ENCODE measurements at places on chromosomes 3 and 15.

DNA sequence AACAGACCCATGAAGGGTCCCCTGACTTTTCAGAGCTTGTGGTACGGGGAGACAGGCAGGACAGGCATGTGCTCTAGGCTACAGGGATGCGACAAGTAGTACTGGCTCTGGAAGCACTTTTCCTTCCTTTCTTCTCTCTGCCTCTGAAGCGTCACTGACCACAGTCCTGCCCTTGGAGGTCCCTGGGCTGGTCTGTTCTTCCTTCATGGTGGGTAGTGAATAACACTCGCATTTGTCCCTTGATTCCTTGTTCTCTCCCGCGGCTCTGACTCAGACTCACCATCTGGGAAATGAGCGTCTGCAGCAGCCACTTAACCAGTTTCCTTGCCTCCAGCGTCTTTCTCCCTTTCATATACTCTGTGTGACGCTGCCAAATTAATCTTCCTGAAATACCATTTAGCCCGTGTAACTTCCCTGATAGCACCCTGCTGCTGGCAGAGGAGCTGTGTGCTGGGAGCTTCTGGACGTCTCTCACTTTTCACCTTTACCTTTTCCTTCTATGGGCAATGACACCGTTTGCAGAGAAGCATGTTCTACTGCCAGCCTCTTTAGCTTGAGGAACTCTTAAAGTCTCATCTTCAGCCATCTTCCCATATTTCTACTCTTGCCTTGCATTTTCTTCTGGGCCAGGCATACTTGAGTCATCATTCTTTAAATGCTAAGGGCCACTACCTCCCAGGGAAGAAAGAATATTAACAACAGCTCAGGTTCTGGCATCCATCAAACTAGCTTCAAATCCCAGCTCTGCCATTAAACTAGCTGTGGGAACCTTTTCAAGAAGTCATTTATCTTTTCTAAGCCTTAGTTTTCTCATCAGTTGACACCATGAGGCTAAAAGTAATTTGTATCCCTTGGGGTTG, 33.6 kb downstream of the TMEM45A start:
- DNase-seq = no peak

DNA sequence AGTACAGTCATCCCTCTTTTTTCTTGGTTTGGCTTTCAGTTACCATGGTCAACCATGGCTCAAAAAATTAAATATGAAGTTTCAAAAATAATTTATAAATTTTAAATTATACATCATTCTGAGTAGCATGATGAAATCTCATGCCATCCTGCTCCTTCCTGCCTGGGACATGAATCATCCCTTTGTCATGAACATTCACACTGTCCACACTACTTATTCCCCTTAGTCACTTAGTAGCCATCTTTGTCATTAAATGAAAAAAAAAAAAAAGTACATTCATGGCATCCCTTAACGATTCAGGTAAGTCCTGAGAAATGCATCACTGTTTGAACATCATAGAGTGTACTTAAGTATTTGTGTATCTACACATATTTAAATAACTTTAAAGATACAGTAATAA, 1046.3 kb downstream of the ROBO2 start:
- DNase-seq = no peak

- DNase-seq = no peak
These were observed 166.0 kb upstream of the COL8A1 start for GRCh38 chr3:99472385-99472784.

DNA sequence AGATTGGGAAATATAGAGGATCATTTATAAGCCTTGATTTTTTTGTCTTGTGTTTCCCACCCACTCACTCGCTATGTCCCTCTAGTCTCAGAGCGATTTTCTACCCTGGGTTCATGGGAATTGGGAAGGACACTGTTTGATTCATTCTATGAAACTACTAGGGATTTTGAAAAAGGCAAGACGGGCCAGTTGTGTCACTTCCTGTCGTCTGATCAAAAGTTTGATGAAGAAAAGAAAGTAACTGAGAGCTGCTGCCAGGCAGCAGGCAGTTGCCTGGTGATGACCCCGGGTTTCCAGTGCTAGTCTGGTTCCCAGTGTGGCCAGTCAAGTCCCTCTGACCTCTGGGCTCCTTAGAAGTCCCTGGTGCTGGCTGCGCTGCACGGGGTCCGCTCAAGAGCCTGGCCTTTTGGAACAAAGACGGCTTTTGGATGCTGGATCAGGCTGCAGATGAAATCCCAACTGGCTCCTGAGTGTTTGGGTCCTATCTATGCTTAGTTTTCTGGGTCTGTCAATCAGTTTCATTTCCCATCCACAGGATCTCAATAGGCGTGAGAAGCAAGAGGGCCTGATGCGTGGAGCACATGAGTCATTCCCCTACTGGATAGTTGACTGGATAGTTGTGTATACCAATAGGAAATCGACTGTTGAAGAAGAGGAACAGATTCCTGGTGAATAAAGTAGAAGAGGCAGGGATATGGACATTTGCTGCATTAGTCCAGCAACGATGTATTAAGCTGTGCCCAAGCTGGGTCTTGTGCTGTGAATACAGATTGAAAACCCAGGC, 89.7 kb downstream of the EEFSEC start:
- no peak for DNase-seq

DNA sequence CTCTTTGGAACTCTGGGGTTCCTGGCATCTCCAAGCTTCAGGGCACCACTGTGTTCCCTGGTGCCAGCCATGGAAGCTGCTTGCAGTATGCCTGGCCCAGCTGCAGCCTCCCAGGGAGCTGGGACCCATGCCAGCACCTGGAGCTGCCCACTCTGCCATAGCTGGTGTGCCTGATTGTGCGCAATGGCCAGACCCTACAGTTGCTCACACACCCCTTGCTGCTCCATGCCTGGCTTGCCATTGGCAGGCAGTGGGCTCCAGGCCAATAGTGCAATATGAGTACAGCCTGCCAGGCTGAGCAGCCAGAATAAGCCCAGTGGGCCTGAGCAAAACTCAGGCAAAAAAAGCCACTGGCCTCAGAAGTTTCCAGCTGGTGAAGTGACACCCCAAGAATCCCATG, 43.8 kb upstream of the LRRFIP2 start:
- DNase-seq = no peak

DNA sequence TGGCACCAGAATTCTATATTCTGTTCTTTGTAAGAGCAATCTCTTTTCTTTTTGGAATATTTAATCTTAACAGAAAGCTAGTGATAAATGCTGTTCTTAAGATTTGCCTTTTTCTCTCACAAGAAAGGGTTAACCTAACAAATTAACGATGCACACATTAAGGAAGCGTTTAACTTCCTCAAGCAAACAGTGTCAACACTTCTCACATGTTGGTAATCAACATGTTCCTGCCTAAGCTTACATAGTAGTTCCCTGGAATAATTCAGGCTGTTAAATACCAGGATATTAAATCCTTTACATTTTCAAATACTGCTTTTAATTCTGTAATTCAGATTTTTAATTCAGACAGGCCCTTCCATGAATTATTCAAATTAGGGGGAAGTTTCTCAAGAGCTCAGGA, 67.4 kb upstream of the RPL35A start:
- no peak for DNase-seq

DNA sequence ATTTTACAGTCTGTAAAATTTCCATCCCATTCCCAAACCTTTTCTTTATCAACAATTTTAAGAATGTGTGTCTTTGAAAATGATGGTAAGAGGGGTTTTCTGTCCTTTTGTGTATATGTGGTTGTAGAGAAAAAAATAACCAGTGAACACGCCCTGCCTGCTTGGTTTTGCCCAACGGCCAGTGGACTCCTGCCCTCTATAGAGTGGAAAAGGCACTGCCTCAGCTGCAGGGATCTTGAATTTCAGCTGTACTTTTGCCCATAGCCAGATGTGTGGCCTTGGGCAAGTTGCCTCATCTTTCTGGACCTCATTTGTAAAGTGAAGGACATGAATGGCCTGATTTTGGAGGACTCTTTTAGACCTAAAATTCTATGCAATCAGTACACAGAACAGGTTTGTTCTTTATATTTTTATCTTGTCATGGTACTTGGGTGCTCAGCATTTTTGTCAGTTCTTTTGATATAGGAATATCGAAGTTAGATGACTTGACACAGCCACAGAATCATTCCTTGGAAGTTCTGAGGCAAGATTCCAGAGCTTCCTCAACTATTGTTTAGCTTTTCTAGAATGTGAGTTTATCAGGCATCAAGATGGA, 81.0 kb downstream of the CLDN11 start:
- DNase-seq = peak; percentile 86

GRCh38 chr3:52021489-52022268, 26.0 kb upstream of the RPL29 start:
- DNase-seq = no peak

DNA sequence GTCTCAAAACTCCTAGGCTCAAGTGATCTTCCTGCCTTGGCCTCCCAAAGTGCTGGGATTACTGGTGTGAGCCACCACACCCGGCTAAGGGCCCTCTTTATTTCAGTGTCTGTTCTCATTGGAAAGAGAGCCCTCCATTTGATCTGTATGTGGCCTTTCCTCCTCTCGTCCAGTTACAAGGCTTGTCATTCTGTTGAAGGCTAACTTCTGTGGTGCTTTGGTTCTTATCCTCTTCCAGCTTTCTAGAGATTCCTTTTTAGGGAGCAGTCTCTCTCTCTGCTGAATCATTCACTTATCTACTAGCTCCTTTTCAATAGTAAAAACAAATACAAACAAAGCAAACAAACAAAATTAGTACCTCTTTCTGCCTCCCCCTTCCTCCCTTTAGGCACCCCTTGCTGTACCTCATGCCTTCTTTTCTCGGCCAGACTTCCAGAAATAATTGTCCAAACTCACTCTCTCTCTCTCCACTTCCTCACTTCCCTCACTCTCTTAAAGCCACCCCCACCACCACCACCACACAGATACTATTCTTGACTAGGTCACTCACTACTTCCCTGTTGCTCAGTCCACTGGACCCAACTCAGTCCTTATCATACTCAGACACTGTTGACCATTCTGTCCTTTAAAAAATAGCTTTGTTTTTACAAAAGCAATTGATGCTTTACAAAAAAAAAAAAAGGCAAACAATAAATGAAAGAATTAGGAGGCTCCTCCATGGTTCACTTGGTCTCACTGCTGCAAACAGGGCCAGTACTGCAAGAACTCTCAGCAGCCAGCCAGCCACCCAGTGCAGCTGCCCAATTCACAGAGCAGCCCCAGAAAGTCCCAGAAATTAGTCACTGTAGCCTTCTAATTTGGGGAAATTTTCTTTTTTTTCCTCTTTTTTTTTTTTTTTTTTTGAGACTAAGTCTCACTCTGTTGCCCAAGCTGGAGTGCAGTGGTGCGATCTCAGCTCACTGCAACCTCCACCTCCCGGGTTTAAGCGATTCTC, 31.7 kb upstream of the RAB11A start:
- DNase-seq = no peak

- DNase-seq = peak; percentile 60
These were observed 817 bp downstream of the CLK3 start for GRCh38 chr15:74616366-74616939.

DNA sequence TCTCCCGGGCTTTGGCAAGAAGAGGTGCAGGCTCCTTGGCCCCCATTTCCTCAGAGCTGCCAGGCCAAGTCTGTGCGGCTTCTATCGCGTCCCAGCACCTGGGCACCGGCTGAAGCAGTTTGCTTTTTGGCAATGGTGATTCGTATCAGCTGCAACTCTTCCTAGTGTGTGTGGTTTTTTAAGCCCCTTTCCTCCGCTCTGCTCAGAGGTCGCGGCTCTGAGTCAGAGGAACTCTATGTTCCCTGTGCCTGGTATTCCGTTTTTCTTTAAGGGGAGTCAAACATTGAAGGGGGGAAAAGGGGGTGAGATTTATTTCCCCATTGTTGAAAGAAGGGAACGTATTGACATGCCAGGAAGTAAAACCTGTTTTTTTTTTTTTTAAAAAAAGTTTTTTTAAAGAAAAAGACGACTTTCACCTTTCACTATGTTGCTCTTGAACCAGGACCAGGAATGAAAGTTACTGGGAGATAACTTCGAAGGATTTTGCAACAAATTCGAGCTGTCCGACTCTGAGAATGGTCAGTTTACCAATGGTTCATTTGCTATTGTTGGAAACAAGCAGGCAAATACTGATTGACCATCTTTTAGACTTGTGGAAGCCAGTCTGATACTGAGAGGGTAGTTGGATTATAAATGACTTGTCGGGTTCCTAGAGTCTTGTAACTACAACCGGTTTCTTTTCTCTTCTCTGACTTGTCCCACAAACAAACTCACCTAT, 1.1 kb downstream of the ARMC8 start:
- DNase-seq = no peak

GRCh38 chr15:25900431-25900830, 37.3 kb upstream of the ATP10A start:
- DNase-seq = no peak

DNA sequence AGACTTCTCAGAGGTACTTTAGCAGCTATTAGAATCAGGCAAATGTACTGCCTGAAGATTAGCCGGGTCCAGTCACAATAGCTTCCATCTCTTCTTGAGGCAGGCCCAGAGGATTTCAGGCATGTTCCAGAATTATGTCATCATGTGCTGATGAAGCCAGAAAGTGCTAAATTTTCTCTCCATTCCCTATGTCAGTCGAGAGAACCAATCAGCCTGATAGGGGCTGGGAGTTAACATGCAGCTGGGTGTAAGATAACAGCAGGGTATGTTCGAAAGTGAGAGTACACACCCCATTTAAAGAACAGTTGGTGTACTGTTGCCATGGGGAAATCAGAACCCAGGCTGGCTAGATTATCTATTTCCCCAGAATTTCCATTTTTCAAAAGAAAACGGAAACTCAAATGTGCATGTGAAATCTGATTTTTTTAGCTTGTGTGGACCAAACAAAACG, 48.7 kb downstream of the MYH15 start:
- DNase-seq = no peak

DNA sequence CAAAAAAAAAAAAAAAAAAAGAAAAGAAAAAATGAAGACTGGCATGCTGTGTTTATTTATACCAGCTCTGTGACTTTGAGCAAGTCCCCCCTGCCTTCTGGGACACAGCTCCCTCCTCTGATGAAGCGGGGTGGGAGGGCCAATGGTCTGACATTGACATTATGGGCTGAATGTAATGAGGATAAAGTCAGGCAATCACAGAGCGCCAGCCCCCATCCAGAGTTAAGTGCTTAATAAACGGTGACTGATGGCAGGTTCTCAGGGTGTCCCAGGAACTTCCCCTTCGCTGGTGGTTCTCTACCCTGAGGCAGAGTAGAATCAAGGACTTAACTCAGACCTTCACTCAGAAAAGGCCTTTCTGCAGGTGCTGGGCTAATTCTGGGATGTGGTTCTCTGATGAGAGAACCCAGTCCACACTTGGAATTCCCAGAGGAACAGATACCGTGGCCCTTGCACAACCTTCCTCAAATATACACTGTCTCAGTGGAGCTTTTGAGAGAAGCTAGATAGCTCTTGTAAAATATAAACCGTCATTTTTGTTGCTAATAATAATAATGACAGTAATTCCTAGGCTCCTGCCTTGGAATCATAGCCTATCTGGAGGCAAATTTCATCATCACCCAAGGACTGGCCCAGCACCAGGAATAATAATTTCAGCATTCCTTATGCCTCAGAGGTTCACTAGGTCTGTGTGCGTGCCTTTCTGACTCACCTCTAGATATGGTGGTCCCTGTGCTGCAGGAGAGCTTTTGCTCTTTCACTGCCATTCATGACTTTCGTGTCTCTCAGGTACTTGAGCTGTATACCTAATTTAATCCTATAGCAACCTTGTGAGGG, 115.8 kb downstream of the RPLP1 start:
- no peak for DNase-seq

- DNase-seq = no peak
These were observed 157.0 kb downstream of the CHST2 start for GRCh38 chr3:143276592-143276991.

GRCh38 chr3:66433522-66433782, 67.4 kb downstream of the LRIG1 start:
- DNase-seq = no peak

Measured in HuH-7 (cell line).